Tibial artery (tissue), 4 donors: ENCODE measurements at places on chromosomes 1 and 21.
A peak's percentile ranks its signal among the peaks of the same experiment; 100 is the strongest.

GRCh38 chr1:2805801-2806430, 4.4 kb upstream of the TTC34 start:
- DNase-seq, result no peak

DNA sequence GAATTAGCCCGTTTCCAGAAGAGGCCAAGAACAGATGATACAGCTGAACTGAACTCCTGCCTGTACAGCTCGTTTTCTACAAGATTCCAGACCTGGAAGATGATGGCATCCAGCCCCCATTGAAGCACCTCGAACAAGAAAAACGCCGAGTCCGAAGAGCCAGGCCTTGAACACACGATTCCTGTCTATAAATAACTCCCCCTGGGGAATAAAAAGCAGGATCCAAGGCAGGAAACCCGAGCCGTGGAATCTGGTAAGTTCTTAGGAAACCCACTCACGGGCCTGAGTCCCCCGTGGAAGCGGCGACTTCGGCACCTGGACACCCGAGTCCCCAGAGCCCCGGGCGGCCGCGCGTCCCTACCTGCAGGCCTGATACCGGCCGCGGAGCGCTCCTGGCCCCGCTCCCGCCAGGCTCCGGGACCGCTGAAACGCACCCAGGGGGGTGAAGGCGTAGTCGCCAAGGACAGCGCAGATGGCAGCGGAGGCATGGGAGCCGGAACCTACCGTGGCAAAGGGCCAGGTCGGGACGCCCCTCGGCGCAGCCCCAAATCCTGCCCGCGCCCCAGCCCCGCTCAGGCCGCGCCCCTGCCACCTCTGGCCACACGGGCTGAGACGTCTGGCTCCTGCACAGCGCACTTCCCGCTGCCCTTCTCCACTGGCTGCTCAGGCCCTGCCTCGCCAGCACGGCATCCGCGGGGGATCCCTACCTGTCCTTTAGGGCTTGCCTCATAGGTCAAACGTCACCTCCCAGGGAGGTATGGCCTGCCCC, 14.0 kb upstream of the HLCS start:
- DNase-seq, result no peak

DNA sequence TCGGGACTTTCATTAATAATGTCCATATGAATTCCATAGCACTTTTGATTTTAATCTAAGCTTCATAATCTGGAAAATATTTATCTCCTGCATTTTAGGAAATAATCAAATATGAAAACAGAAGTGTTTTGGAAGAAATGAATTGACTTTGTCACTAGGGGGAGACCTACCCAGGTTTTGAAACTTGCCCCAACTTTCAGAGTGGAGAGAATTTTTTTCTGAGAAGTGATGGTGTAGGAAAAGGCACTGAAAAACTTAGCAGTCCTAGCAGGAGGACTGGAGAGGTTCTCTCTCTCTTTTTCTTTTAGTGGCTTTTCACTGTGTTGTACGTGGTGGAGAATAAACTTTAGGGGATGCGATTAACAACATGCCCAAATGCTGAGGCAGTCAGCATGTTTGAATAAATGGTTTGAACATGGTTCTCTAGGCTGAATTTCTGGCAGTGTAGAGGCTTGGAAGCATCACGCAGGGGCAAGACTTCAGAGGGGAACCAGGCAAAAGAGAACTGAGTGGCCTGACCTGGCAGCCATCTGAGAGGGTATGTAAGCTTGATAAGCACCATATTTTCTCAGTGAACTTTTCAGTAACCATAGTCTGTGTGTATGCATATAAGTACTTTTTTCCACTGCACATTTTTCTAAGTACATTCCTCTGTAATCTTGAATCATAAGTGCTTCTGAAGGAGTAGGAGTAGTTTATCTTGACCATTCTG, 68.3 kb upstream of the NEK7 start:
- DNase-seq, result no peak

DNA sequence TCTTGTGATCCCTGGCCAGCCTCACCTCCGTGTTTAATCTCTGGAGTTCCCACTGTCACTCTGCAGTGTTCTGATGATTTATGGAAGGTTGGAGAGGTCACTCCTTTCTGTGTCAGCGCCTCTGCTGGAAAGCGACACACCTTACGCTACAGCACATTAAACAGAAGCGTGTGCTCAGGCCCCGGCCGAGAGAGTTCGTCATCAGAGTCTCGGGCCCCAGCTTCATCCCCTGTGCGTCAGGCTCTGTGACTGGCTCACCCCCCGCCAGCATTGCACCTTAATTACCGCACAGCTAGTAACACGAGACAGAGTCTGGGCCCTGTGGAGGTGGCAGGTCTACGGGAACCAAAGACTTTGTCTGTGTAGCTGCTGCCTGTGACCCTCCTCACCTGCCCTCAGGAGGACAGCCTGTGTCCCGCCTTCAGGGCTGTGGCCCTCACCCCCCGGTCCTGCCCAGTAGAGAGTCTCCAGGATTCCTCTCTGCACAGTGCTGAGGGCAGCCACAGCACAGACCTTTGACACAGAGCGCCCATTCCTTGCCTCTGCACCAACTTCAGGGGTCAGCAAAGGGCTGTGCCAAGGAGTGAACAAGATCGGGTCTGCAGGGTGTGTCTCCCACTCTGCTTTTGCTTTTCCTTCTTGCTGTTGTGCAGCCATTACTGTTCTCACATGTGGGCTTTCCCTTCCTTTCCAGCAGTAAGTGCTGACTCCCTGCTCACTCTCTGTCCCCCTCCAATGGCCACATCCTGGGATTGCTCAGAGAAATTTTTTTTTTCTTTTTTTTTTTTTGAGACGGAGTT, 157.6 kb downstream of the PGBD5 start:
- DNase-seq, result no peak

GRCh38 chr1:212368073-212368484, 46.6 kb downstream of the PACC1 start:
- DNase-seq, result peak; percentile 44

- DNase-seq, result peak; percentile 48
These were observed 13.4 kb downstream of the HYI start for GRCh38 chr1:43440358-43440757.

DNA sequence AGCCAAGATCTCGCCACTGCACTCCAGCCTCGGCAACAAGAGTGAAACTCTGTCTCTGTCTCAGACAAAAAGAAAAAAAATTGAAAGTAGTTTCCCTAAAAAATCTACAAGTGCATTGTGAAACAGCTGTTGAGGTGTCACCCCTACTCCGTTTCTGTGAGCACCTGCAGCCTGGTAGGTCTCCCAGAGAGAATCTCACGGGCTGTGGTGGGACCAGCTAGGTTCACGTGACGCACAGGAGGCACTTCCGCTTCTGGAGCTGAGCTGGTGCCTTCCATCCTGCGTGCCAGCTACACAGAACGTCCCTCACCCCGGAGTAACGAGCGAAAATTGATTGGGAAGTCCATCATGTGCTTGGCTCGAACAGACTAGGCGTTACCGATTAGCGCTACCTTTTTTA, 66.8 kb downstream of the COL24A1 start:
- no peak for DNase-seq

GRCh38 chr1:77395051-77395450, 113.2 kb downstream of the AK5 start:
- no peak for DNase-seq

DNA sequence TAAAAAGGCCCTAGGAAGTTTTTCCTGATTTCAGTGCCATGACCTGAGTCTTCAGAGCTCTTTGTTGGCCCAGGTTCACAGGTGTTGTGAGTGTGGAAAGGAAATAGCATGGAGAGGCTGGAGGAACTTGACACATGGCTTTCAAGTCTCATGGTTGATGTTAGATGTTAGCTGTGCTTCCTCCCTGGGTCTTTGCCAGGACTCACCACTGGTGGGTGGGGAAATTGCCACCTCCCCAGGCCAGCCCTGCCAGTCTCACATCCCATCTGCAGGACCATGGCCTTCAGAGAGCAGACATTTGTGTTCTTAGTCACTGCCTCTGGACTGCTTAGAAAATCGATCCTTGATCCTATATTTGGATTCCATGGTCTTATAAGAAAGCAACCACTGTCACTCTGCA, 383.2 kb downstream of the DISC1 start:
- no peak for DNase-seq

DNA sequence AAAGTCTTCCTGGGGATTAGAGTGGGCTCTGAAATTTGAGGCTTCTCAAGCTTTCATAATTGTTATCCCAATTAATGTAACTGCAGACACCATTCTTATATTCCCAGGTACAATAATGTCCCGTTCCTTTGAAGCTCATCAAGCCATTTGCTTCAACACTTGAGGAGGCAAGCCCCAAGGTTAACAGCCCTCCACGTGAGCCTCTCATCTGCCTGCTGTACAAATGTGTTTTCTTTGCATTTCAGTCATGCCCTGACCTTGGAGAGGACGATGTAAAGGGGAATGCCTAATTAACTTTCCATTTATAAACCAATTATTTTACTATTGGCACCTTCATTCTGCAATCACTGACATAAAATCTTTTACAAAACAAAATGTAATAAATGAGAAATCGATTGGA, 106.3 kb downstream of the SETD4 start:
- no peak for DNase-seq

- peak; percentile 15 for DNase-seq
These were observed 24.1 kb downstream of the A3GALT2 start for GRCh38 chr1:33296824-33297223.

DNA sequence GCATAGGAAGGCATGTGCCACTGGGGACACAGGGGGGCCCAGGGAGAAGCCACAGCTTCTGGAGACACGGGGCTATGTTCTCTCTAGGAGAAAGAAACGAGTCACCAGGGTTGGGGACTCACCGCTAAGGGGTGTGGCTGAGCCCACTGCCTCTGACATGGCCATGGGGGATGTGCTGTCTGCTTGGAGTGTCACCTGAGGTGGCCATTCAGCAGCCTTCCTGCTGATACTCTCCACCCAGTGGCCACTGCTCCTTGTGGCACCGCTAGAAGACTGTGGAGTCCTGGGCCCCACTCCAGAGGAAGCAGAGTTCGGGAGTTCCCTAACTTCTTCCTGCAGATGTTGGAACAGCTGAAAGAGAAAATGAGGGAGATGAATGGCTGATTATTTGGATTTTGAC, 91.2 kb upstream of the SLC45A1 start:
- DNase-seq, result no peak
